ENCODE measurements at places on chromosomes 1 and 21.

- DNase-seq = no peak
Observed at GRCh38 chr1:214192825-214193643, 87.9 kb upstream of the SMYD2 start.

DNA sequence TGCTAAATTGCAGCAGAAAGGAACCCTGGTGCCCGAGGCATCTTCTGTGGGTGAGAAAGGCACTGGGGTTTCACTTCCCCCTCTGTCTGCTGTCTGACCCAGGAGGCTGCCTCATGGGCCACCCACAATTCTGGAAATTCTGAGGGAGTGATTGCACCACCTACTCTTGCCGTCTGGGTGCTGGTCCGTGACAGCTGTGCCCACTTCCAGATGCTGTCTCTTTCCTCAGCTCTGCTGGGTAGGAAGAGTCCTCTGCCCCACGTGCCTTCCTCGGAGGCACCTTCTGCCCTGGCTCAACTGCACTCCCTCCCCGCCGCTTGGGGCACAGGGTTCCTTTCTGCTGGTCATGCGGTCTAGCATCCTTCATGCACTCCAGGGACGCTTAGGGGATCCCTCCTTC lies 96.3 kb downstream of the ARHGEF10L start:
- no peak for DNase-seq

- no peak for DNase-seq
Observed at GRCh38 chr1:35164893-35165292, 28.1 kb downstream of the SFPQ start.

DNA sequence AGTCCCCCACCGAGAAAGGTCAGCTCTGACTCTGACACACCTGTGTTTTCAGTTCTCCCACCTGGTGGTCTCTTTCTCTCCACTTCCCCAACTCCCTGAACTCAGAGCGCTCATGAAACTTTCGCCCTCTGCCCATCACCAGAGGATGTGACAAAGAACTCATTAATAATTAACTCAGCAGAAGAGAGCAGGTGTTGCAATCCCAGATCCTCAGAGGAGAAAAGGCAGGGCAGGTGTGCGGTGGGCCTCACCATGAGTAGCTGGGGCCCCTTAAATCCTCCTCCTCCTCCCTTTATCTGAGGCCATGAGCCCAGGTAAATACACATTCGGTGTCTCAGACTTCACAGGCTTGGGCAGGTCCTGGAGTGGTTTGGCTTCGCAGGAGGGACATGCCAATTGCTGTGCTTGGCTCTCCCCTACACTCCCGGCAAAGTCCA lies 1.7 kb upstream of the LAMB3 start:
- DNase-seq = no peak

- DNase-seq = no peak
Observed at GRCh38 chr1:10775763-10776162, 20.7 kb downstream of the CASZ1 start.
